Natural killer cell (primary cell): ENCODE measurements at places on chromosomes 7 and 10. TPM values are rescaled to one million over a fixed set of nuclear protein-coding genes. Genes with fewer than 3 reads are reported as not detected.

IDI2 gene
- not detected for total RNA-seq

GRCh38 chr10:74282151-74282847 is 131.3 kb downstream of the ADK start:
- H3K27me3 ChIP-seq = no peaks in the 10 kb centered on the region
- peaks cover 2% of the 10 kb centered on the region for H3K36me3 ChIP-seq
- no peaks in the 10 kb centered on the region for H3K4me1 ChIP-seq

- peaks cover 6% of the 10 kb centered on the region for H3K27me3 ChIP-seq
- peaks cover 17% of the 10 kb centered on the region for H3K4me1 ChIP-seq
- H3K4me3 ChIP-seq = no peak overlapping the region
- DNase-seq = no peak
- H3K36me3 ChIP-seq = no peaks in the 10 kb centered on the region
- H3K27ac ChIP-seq = no peak overlapping the region
Measured at GRCh38 chr10:48659790-48660189, 24.9 kb upstream of the WDFY4 start.

FOXP2 gene
- not detected for total RNA-seq

DNA sequence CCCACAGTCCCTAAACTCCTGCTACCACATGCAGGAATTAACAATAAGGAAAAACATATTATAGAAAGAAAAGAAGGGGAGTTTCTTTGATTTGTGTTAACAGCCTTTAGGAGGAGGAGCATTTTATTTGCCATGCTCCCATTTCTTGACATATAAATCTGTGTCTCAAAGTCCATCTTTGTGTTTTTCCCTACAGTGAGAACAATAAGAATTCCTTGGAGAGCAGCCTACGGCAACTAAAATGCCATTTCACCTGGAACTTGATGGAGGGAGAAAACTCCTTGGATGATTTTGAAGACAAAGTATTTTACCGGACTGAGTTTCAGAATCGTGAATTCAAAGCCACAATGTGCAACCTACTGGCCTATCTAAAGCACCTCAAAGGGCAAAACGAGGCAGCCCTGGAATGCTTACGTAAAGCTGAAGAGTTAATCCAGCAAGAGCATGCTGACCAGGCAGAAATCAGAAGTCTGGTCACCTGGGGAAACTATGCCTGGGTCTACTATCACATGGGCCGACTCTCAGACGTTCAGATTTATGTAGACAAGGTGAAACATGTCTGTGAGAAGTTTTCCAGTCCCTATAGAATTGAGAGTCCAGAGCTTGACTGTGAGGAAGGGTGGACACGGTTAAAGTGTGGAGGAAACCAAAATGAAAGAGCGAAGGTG is 4.1 kb downstream of the IFIT2 start:
- no peak overlapping the region for H3K4me3 ChIP-seq
- H3K27ac ChIP-seq = no peak overlapping the region
- no peak for DNase-seq
- peaks cover 22% of the 10 kb centered on the region for H3K36me3 ChIP-seq
- H3K4me1 ChIP-seq = peaks cover 19% of the 10 kb centered on the region

NCF1 gene
- total RNA-seq = 3.8 TPM

SEMA3E gene
- total RNA-seq = not detected

DNA sequence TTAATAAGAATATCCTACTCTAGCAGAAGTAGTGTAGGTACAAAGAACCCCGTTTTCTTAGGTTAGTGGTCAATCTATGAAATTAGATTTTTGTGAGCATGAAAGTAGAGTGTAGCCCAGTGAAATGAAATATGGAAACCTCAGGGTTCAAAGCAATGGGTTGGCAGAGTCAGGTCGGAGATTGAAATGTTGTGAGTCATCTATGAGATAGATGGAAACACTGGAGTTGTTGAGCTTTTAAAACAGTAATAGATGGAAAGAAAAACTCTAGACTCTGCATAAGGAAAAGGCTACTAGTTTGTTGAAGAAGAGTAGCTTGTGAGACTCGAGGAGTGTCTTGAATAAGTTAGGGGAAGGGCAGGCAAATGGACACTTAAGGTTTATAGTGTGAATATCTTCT is 251.9 kb downstream of the EXOC4 start:
- no peak for DNase-seq
- no peaks in the 10 kb centered on the region for H3K36me3 ChIP-seq
- H3K4me1 ChIP-seq = no peaks in the 10 kb centered on the region
- H3K27me3 ChIP-seq = no peaks in the 10 kb centered on the region
- no peak overlapping the region for H3K27ac ChIP-seq
